ENCODE measurements at places on chromosomes 3 and 15.

- no peak for DNase-seq
Observed at GRCh38 chr3:115388166-115388565, 235.1 kb upstream of the GAP43 start.

DNA sequence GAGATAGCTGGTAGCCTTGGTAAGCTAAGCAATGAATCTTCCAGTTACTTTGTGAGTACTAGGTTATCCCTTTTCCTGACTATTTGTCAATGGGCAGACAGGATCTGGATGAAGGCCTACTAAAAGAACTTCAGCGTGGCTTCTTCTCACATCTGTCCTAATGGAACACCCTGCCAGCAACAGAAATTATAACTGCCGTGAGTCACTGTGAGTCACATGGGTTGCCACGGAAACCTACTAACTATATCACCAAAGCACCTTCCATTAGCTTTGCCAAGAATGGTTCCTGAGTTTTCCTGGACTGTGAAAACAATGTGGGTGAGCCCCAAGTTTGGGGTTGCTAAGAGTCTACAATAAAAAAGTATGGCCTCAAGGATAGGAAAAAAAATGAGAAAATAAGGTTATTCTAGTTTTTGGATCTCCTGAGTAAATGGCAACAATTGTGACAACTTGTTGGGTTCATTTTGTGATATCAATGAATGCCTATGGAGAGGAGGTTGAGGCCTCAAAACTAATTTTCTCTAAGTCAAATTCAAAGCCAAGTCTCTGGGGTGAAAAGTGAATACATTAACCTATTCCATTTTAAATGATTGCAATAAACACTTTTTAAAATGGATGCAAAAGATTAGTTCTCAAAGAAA lies 195.1 kb upstream of the ICE2 start:
- no peak for DNase-seq

DNA sequence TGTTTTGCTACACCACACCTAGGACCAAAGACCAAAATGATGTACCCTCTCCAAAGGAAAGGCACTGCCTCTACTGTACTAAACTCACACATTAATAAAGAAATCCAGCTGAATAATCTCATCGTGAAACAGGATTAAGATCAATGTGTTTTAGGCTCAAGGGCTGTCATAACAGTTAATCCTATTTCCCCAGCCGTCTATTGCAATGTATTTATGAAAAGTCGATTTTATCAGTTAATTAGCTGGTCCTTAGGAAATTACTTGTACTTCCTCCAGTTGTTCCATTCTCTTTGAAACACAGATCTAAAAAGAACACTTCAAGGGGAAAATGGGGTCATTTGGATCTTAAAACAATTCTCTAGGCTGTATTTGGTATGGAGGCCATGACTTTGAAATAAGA lies 8.5 kb downstream of the ETV5 start:
- no peak for DNase-seq

- DNase-seq: peak; percentile 86
Observed at GRCh38 chr3:160003520-160004128, 15.0 kb downstream of the IL12A start.

DNA sequence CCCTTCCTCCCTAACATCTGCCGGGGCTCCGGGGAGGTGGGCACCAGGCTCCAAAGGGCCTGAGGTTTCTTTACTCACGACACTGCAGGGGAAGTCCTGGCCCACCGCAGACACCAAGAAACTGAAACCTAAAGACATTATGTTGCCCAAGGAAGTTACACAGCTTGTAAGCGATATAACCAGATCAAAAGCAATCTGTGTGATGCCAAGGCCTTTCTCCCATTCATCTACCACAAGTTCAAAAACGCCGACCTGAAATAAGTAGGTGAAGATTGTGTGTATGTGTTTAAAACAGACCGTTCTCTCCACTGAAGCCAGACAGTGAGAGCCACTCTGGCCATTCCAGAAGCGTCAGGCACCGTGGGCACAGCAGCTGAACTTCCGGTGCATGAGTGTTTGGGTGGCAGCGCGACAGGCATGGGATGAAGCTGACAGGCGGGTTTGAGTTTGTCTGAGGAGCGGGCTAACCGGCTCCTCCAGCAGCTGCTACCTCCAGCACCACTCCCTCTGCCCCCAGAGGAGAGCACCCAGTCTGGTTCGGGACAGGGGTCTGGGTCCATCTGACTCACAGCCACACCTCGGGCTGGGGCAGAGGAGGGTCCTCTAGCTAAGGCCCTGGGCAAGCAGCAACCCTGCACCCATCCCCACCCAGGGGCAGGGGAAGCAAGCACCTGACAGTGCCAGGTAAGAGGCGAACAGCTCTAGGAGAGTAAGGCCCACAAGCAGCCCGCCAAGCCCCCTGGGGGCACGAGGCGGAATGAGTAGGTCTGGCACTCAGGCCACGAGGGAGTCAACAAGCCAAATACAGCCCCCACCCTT lies 1.3 kb downstream of the TNK2 start:
- peak; percentile 69 for DNase-seq

- DNase-seq: no peak
Observed at GRCh38 chr3:99607151-99607550, 31.2 kb upstream of the COL8A1 start.

DNA sequence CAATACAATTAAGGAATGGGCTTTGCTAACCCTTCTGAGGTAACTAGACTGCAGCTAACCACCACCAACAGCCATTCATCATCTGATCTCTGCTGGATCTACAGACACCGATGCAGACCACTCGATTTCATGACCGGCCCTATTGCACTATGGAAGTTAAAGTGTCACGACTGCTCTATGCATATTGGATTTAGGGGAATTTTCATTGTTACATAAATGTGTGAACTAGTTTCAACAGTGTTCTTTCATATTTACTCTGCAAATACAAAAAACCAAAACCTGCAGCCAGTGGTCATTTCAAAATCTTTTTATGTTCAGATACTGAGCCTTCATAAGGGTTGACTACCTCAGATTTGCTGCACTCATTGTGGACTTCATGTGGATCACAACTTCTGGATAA lies 14.5 kb downstream of the CDV3 start:
- no peak for DNase-seq

DNA sequence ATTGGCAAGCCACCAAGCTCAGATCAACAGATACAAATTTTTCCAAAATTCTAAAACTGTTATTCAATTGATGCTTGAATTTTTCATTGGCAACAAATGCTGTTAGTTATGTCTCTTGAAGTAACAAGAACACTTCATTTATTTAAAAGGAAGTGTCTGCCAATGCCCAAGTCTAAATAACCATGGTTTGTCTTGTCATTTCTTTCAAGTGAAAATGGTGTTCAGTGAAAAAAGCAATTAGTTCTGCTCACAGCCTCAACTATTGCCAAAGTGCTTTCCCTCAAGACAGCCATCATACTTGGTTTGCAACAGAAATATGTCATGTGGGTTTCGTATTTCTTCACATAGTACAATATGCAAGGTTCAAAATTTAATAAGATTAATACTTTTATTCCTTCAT lies 312.6 kb upstream of the LMCD1 start:
- DNase-seq: no peak

GRCh38 chr15:23497710-23498111 lies 50.7 kb upstream of the GOLGA6L2 start:
- DNase-seq: peak; percentile 37

GRCh38 chr15:51190424-51191068 lies 95.8 kb upstream of the TNFAIP8L3 start:
- DNase-seq: no peak

GRCh38 chr3:29447946-29448627 lies 167.2 kb downstream of the RBMS3 start:
- DNase-seq: peak; percentile 67

GRCh38 chr3:132726341-132726823 lies 4.2 kb upstream of the NPHP3 start:
- peak; percentile 70 for DNase-seq

DNA sequence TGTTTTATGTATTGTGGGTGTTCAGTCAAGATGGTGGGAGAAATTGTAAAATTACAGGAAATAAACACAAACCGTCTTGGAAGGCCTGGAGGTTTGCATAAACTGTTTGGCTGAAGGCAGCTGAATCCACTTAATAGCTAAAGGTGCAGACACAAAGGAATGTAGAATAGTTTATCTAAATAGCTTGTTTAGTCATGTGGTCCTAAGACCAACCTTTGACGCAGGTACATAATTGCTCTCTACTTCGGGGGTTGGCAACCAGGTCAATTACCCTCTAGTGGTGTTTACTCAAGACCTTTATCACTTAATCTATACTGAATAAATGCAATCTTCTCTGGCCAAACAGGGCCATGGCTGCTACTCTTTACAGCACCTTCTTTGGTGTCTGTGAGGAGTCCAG lies 502.8 kb downstream of the IGSF11 start:
- DNase-seq: no peak

GRCh38 chr3:133038731-133039375 lies 662 bp downstream of the TMEM108 start:
- peak; percentile 2 for DNase-seq

- DNase-seq: no peak
Observed at GRCh38 chr15:89665449-89666181, 10.3 kb upstream of the KIF7 start.

GRCh38 chr3:31576521-31576920 lies 43.8 kb downstream of the STT3B start:
- no peak for DNase-seq

DNA sequence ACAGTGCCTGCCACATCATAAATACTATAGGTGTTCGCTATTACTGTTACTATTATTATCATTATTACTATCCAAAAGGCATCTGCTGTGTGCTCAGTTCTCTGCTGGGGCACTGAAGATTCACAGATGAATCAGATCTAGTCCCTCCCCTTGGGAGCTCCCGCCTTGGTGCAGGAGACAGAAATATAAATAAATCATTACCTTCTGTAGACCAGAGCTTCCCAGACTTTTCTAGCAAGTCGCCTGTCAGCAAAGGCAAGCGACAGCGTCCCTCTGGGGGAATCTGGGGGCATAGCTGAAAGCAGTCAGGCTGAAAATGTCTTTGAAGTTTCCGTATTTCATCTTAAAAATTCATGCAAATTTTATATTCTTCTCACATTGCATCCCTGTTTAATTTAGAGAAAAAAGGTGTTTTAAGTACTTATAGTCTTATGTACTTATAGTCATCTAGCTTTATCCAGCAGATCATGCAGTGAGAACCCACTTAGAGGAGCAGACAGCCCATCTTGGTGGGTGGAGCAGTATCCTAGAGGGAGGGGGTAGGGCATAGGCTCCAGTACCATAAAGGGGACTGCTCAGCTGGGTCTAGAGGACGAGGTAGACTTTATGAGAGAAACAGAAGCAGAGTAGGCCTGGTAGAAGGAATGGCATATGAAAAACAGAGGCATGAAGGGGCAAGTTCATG lies 10.4 kb upstream of the BRPF1 start:
- no peak for DNase-seq

GRCh38 chr3:157428853-157429252 lies 7.8 kb upstream of the PTX3 start:
- DNase-seq: no peak

- DNase-seq: peak; percentile 78
Observed at GRCh38 chr3:38003371-38003816, 12.8 kb downstream of the VILL start.

- DNase-seq: no peak
Observed at GRCh38 chr3:141430316-141430715, 56.5 kb upstream of the RASA2 start.

DNA sequence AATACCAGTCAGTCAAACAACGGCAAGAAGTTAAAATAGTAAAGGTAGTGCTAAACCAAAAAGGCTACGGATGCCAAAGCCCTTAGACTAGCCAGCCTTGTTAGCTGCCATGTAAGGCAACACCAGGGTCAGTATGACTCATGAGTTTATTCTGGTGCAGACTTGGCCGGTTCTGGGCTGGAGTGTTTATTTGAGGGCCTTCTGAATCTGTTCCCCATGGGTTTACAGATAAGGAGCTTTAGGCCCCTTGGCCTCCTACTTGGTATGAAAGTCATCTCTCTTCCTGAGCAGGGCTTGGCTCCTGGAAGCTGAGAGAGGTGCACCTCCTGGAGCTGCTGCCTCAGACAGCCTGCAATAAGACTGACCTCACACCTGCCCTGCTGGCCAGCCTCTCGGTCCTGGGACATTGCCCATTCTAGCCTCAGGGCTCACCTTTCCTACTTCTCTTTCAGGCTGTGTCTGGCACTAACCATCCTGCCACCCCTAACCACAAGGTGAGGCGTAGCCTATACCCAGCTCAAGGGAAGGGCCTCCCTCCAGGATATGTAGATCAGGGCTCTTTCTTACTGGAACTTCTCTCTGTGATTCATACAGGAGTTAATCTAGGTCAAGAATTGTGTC lies 10.4 kb upstream of the RTP1 start:
- DNase-seq: no peak

- no peak for DNase-seq
Observed at GRCh38 chr3:178446059-178446458, 90.2 kb upstream of the KCNMB2 start.

DNA sequence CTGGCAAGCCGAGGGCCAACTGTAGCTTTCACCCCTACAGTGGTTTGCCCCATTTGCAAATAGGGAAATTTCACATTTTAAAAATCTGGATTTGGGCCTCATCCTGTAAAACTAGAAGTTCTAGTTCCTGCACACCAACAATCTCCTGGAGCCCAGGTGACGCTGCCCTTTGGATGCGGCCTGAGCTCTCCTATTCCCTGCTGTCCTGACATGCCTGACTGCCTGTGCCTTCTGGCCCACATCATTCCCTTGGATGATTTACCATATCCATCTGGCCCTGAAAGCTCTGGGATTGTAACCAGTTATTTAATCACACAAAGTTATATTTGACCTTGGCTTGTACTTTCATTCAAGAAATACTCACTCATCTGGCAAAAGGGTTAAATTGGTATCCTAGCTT lies 272.3 kb downstream of the ARRDC4 start:
- DNase-seq: no peak

DNA sequence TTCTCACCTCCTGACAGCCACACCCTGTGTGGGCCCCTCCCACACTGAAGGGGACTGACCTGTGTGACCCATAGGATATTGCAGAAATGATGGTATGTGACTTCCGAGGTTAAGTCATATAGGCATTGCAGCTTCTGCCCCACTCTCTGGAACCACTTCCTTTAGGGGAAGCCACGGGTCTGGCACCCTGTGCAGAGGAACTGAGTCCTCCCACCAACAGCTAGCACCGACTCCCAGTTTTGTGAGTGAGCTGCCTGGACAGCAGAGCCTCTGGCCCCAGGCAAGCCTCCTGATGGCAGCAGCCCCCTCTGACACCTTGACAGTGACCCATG lies 24.6 kb upstream of the SLC6A6 start:
- DNase-seq: peak; percentile 16

- DNase-seq: no peak
Observed at GRCh38 chr3:87420171-87420570, 143.8 kb upstream of the POU1F1 start.

- no peak for DNase-seq
Observed at GRCh38 chr15:39936187-39936586, 2.3 kb downstream of the EIF2AK4 start.

- no peak for DNase-seq
Observed at GRCh38 chr3:194481103-194481502, 5.7 kb downstream of the ATP13A3 start.

DNA sequence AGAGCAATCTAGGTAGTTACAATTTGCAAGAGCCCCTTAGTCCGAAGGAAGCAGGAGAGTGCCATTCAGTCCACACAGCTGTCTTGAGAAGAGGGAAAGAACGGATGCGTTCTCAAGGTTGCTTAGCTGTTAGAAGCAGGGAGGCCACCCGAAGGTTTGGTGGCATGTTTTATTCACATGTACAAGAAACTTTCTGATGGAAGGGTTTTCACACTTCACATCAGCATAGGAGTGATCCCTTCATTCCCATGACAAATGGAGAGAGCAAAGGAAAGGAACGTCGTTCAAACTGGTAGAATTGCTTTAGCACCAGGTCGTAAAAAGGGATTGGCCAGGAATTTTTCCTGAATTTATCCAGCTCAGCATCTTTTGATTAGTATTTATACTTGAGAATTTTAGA lies 53.5 kb downstream of the TRIM71 start:
- no peak for DNase-seq

Measured in pons (tissue), 1 donor.